Right cardiac atrium (tissue), 5 donors: ENCODE measurements at places on chromosomes 7 and 10.

GRCh38 chr7:116198748-116199410 is 11.5 kb upstream of the TES start:
- no peak for DNase-seq

DNA sequence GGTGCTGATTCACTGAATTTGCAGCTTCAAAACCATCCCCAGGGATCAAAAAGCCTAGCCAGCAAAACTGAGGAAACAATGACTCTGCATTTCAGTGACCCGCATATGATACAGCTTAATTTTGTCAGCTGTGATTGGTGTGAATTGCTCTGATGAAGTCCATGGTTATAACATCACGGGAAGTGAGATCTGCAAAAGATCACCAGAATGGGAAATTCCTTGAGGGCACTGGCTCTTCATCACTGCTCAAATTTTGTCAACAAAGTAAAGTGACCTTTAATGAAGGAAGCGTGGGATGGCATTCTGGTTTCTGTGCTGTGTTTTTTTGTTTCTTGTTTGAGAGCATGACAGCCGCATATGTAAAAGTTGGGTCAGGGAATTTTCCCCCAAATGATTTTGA is 745.9 kb downstream of the GATA3 start:
- no peak for DNase-seq

DNA sequence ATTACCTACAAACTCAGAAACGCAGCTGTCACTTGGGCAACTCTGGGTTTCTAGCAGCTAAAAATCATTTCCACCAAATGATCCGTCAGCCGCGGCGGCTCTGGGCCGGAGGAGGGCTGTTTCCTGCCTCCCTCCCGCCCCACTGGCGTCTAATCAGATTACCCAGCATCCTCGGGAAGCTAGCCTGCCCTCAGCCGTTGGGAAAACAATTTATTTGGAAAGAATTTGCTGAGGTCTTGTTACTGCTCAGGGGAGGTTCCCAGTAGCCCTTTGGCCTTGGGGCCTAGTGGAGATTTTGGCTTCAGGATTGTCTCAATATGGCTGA is 65.0 kb upstream of the ADGRA1 start:
- peak; percentile 74 for DNase-seq

- DNase-seq, result no peak
These were observed 30.4 kb downstream of the GET4 start for GRCh38 chr7:906776-907157.

- DNase-seq, result no peak
These were observed 36.3 kb upstream of the PPP1R9A start for GRCh38 chr7:94871132-94871531.
